ENCODE measurements at places on chromosomes 3 and 15. TPM values are rescaled to one million over a fixed set of nuclear protein-coding genes. Genes with fewer than 3 reads are reported as not detected.

The BLOC1S6 gene
- total RNA-seq, result 18.5 TPM

The ULK3 gene
- total RNA-seq, result 97.0 TPM

The TMC3 gene
- total RNA-seq, result not detected

The APOD gene
- total RNA-seq, result 0.91 TPM

The TXNRD3 gene
- total RNA-seq, result 4.5 TPM

The CLDN11 gene
- total RNA-seq, result 0.56 TPM

The GOLGA8J gene
- not detected for total RNA-seq

The GOLGA8G gene
- total RNA-seq, result not detected

The SLC9A9 gene
- total RNA-seq, result not detected

The SLC2A2 gene
- 0.03 TPM for total RNA-seq

The ONECUT1 gene
- total RNA-seq, result not detected

The COL6A6 gene
- not detected for total RNA-seq

The PAQR5 gene
- 25.9 TPM for total RNA-seq

The SLC7A14 gene
- not detected for total RNA-seq

The FAM3D gene
- 50.2 TPM for total RNA-seq

The ITPKA gene
- 7.3 TPM for total RNA-seq
